Panc1 (cell line): ENCODE measurements at places on chromosomes 6 and 20. TPM values are rescaled to one million over a fixed set of nuclear protein-coding genes. Genes with fewer than 3 reads are reported as not detected.

TREM1 gene
- total RNA-seq: not detected

WFDC10B gene
- not detected for total RNA-seq

SMPDL3A gene
- 1.8 TPM for total RNA-seq

RANBP9 gene
- 44.5 TPM for total RNA-seq

PTCRA gene
- not detected for total RNA-seq

SIRPB1 gene
- total RNA-seq: 0.72 TPM

MAP1LC3A gene
- 25.1 TPM for total RNA-seq

PHACTR1 gene
- 0.05 TPM for total RNA-seq

SMOC2 gene
- total RNA-seq: 0.13 TPM

ACTR5 gene
- total RNA-seq: 12.1 TPM

FAM209A gene
- total RNA-seq: not detected

NFKBIL1 gene
- total RNA-seq: 27.9 TPM
